ENCODE measurements at places on chromosomes 5 and 9. TPM values are rescaled to one million over a fixed set of nuclear protein-coding genes. Genes with fewer than 3 reads are reported as not detected.

The EXD3 gene
- 5.6 TPM for total RNA-seq

The DMRTA1 gene
- total RNA-seq: 0.53 TPM

The TMEM8B gene
- 2.8 TPM for total RNA-seq

The NRG2 gene
- total RNA-seq: 1.8 TPM

The CYLC2 gene
- not detected for total RNA-seq

The LCN2 gene
- total RNA-seq: 3.7 TPM

The PCDHGA6 gene
- total RNA-seq: 0.20 TPM

The SHC3 gene
- total RNA-seq: 0.22 TPM

The INSL4 gene
- 17.9 TPM for total RNA-seq

Measured in A549 treated with Hydrocortisone at 1 μM for 4 hours (cell line).